Activated CD8-positive, alpha-beta T cell treated with anti-CD3 and anti-CD28 coated beads for 36 hours (primary cell): ENCODE measurements at places on chromosomes 4 and X. TPM values are rescaled to one million over a fixed set of nuclear protein-coding genes. Genes with fewer than 3 reads are reported as not detected.

GRCh38 chr4:77157859-77158486, 966 bp downstream of the CCNG2 start:
- peaks cover 38% of the 10 kb centered on the region for H3K4me1 ChIP-seq
- H3K4me3 ChIP-seq = peak overlapping the region; percentile 93
- H3K36me3 ChIP-seq = peaks cover 29% of the 10 kb centered on the region
- H3K27me3 ChIP-seq = no peaks in the 10 kb centered on the region
- DNase-seq = peak; percentile 91

DNA sequence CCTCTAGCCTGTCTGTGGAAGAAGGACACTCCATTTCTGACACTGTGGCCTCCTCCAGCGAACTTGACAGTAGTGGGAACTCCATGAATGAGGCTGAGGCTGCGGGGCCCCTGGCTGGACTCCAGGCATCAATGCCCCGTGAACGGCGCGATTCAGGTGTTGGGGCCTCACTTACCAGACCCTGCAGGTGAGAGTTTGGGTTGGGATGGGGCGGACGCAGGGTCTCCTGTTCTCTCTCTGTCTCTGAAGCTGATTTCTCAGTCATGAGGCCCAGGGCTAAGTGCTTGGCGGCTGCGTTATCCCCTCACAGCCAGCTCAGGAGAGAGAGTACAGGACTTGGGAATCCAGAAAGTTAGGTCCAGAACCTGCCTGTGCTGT, 71.0 kb downstream of the STARD8 start:
- H3K4me1 ChIP-seq = no peaks in the 10 kb centered on the region
- H3K27me3 ChIP-seq = no peaks in the 10 kb centered on the region
- no peak overlapping the region for H3K27ac ChIP-seq
- no peak overlapping the region for H3K4me3 ChIP-seq

GRCh38 chr4:41748074-41748570, 403 bp downstream of the PHOX2B start:
- H3K27me3 ChIP-seq = peaks cover 82% of the 10 kb centered on the region
- no peak overlapping the region for H3K27ac ChIP-seq
- DNase-seq = no peak
- H3K4me1 ChIP-seq = no peaks in the 10 kb centered on the region

DNA sequence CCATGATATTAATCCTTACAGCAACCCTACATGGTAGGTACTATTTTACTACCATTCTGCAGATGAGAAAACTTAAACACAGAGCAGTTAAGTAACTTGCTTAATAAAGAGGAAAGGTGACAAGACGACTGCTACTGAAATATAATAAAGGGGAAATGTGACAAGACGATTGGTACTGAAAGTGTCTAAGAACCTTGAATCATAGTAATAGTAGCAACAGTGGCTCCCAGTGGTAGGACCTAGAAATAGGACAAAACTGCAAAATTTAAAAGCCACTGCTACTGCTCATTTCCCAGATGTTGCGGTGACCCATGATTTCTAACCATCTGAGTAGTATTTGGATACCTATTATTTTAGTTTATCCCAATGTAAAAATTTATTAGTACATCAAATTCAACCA, 89.5 kb downstream of the TASL start:
- no peak for DNase-seq
- H3K4me1 ChIP-seq = no peaks in the 10 kb centered on the region
- no peak overlapping the region for H3K27ac ChIP-seq
- H3K27me3 ChIP-seq = no peaks in the 10 kb centered on the region
- no peaks in the 10 kb centered on the region for H3K36me3 ChIP-seq

- DNase-seq = peak; percentile 23
- no peak overlapping the region for H3K27ac ChIP-seq
- peak overlapping the region; percentile 26 for H3K4me3 ChIP-seq
- H3K4me1 ChIP-seq = peaks cover 6% of the 10 kb centered on the region
Measured at GRCh38 chr4:168631241-168632162, 134.7 kb downstream of the PALLD start.

DNA sequence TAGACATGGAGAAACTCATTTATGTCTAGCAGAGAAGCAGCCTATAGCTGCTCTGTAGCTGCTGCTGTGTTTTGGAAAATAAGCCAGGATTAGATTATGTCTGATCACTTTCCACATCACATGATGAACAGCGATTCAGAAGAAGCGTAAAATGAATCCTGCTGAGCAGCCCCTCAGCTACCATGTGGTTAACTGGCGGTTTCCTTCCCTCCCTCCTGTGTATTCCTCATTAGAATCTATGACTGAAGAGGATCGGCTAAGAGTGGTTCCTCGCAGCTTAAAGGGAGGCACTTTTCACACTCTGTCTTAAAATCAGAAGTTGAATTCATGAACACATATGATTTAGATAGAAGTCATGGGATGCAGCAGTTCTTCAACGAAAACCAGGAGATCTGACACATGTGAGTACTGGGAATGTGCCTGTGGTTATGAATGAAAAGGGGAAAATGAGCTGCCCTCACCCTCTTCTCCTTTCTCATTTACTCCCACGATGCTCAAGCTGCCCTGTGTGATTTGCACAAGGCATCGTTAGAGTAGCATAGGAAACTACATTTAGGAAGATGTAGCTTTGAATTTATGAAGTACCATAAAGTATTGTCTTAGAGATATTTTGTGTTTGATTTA, at the start of gene PPEF1:
Gene PPEF1, plus strand, starts transcription at position 220 of the 624 bp plus-strand sequence. Its CDS starts 136 bp downstream, at position 356.
- no peaks in the 10 kb centered on the region for H3K36me3 ChIP-seq
- no peak within 1 kb of the TSS for H3K4me3 ChIP-seq
- no peak for DNase-seq
- H3K27me3 ChIP-seq = no peaks in the 10 kb centered on the region
- H3K27ac ChIP-seq = no peak within 1 kb of the TSS

DNA sequence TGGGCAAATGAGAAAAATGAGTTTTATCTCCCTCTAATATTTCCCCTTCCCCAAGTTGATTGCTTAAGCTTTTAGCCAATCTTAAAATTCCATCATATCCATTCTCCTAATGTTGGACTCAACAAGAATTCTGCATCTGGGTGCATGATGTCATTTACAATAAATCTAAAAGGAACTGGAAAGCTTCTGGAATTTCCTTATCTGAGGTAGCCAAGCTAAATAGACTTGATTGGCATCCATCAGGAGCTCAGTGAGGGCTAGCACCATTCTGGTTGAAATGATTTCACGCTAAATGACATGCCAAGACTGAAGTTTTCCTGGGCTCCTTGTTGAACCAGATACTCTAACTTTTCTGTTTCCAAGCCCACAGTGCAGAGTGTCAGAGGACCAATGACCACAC, 110.3 kb upstream of the SCML1 start:
- no peak overlapping the region for H3K27ac ChIP-seq
- peaks cover 2% of the 10 kb centered on the region for H3K27me3 ChIP-seq
- H3K4me1 ChIP-seq = no peaks in the 10 kb centered on the region

- H3K4me1 ChIP-seq = peaks cover 54% of the 10 kb centered on the region
- peaks cover 33% of the 10 kb centered on the region for H3K36me3 ChIP-seq
- H3K27me3 ChIP-seq = no peaks in the 10 kb centered on the region
- no peak overlapping the region for H3K27ac ChIP-seq
Measured at GRCh38 chr4:113575401-113575800, 186.1 kb downstream of the CAMK2D start.

DNA sequence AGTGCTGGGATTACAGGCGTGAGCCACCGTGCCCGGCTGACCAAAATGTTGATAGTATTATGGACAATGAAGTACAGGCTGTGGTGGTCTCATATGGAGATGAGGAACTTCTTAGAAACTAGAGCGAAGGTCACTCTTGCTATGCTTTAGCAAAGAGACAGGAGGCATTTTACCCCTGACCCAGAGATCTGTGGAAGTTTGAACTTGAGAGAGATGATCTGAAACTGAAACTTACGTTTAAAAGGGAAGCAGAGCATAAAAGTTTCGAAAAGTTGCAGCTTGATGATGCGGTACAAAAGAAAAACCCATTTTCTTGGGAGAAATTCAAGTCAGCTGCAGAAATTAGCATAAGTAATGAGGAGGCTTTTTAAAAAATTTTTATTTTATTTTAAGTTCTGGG, 8.5 kb upstream of the CTAG2 start:
- no peak for DNase-seq
- no peaks in the 10 kb centered on the region for H3K36me3 ChIP-seq
- no peaks in the 10 kb centered on the region for H3K4me1 ChIP-seq
- H3K27ac ChIP-seq = no peak overlapping the region
- no peak overlapping the region for H3K4me3 ChIP-seq

DNA sequence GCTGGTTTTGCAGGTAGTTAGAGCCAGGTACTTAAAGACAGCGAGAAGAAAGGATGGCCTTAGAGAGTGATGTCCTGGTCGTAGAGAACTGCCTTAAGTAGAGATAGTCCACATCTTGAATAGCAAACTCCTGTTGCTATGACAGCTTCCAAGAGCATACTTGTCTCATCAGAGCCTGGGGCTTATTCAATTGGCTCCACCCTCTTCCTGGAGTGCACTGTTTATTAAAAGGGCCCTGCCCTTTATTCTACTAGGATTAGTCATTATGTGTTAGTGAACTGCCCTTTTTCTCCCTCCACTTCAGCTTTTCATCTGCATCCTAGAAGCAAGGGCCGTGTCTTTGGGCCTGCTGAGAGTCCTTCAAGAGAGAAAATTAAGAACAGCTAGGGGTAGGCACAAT, 94.5 kb upstream of the EOLA2 start:
- H3K36me3 ChIP-seq = no peaks in the 10 kb centered on the region
- H3K4me1 ChIP-seq = peaks cover 6% of the 10 kb centered on the region
- DNase-seq = no peak
- H3K4me3 ChIP-seq = no peak overlapping the region
- no peak overlapping the region for H3K27ac ChIP-seq

- no peak overlapping the region for H3K4me3 ChIP-seq
- no peaks in the 10 kb centered on the region for H3K27me3 ChIP-seq
- no peak for DNase-seq
- H3K4me1 ChIP-seq = peaks cover 33% of the 10 kb centered on the region
Measured at GRCh38 chrX:21933077-21933476, 7.4 kb upstream of the SMS start.

DNA sequence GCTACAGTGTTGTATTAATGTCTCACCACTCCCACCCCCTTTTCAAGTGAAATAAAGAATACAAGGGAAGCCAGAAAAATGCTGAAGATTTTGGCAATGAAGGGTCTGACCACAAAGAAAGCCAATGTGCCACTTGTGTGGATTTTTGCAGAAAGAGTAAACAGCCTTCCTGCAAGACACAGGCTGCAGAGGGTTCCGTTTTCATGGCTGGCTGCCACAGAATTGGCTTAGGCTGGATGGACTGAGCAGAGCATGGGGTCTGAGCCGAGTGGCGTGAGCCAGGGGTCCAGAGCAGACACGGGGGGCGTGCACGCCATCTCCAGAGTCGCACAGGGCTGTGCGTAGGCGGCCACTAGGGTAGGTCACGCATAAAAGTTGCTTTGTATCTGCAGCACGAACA, 69.2 kb downstream of the MTNR1A start:
- H3K27me3 ChIP-seq = peaks cover 1% of the 10 kb centered on the region
- no peaks in the 10 kb centered on the region for H3K4me1 ChIP-seq
- no peak overlapping the region for H3K27ac ChIP-seq
- H3K4me3 ChIP-seq = no peak overlapping the region
- no peaks in the 10 kb centered on the region for H3K36me3 ChIP-seq

DNA sequence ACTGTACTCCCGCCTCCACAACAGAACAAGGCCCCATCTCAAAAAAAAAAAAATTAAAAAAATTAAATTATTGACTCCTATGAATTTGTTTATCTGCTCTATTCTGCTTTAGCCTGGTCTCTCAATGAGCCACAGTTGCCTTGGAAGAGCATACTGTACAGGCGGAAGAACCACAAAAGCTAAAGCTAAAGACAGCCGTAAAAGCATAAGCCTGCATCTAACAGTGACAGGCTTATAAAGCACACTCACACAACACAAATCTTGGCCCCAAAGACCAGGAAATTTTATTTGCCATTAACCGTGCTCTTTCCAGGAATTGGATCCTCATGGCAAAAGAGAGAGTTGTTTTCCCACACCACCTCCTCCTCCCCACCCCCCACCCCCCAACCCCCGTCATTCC, 53.5 kb upstream of the KLF3 start:
- no peaks in the 10 kb centered on the region for H3K36me3 ChIP-seq
- H3K27me3 ChIP-seq = no peaks in the 10 kb centered on the region
- no peak overlapping the region for H3K27ac ChIP-seq
- peaks cover 22% of the 10 kb centered on the region for H3K4me1 ChIP-seq

DNA sequence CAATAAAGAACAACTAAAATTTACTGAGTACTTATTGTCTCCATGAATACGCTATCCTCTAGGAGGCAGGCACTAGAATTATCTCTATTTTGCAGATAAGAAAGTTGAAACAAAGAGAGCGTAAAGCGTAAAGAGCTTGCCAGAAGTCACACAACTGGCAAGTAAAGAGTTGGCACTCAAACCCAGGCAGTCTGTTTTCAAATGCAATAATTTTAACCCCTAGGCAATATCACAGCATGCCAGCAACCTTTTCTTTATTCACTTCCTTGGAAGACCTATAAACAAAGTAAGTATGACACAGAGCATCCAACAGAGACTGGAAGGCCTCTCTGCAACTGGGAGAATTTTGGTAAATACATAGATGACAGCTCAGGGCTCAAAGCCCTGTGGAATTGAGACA, 23.2 kb upstream of the AMELX start:
- no peak overlapping the region for H3K27ac ChIP-seq
- no peaks in the 10 kb centered on the region for H3K27me3 ChIP-seq
- no peaks in the 10 kb centered on the region for H3K4me1 ChIP-seq
- H3K36me3 ChIP-seq = no peaks in the 10 kb centered on the region

DNA sequence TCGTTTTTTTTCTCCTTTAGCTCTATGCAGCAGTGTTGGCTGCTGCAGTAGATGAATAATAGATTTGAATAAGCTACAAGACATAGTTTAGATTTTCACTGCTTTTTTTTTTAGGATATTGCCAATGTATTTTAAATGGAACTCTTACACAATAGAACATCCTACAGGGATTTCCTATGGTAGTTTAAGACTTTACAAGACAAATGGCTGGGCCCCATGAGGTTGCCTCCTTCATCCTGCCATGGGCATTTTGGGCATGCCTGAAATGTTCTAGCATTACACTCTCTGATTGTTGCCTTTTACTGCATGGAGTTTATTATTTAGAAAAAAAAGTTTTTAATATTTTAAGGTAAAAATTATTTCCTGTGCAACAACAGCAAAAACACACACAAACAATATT, 74.5 kb downstream of the MID1 start:
- no peaks in the 10 kb centered on the region for H3K27me3 ChIP-seq
- no peak for DNase-seq
- no peak overlapping the region for H3K27ac ChIP-seq
- H3K4me1 ChIP-seq = no peaks in the 10 kb centered on the region
- H3K4me3 ChIP-seq = no peak overlapping the region
- no peaks in the 10 kb centered on the region for H3K36me3 ChIP-seq

- peaks cover 2% of the 10 kb centered on the region for H3K36me3 ChIP-seq
- DNase-seq = peak; percentile 86
- peak within 1 kb of the TSS; percentile 76 for H3K4me3 ChIP-seq
- H3K4me1 ChIP-seq = peaks cover 19% of the 10 kb centered on the region
- H3K27me3 ChIP-seq = no peaks in the 10 kb centered on the region
- peak within 1 kb of the TSS; percentile 94 for H3K27ac ChIP-seq
Measured at GRCh38 chrX:139932901-139933796, at the start of gene ATP11C. Gene ATP11C, minus strand, starts transcription at chrX:139933053. Its CDS starts 1,011 bp downstream, at chrX:139932042.

UPF3B gene
- 16.6 TPM for total RNA-seq

ASB11 gene
- total RNA-seq = not detected

SPATA4 gene
- not detected for total RNA-seq

APOOL gene
- total RNA-seq = 15.4 TPM

GLUD2 gene
- total RNA-seq = 0.56 TPM

MAGEC3 gene
- not detected for total RNA-seq

PIN4 gene
- 5.0 TPM for total RNA-seq

MMRN1 gene
- not detected for total RNA-seq

HDX gene
- 1.2 TPM for total RNA-seq

MCUB gene
- 65.3 TPM for total RNA-seq

GPRASP1 gene
- 3.0 TPM for total RNA-seq

TEX13C gene
- total RNA-seq = not detected

KLHL2 gene
- total RNA-seq = 29.4 TPM

PABPC1L2A gene
- total RNA-seq = not detected

MAGEC1 gene
- not detected for total RNA-seq

KLHL4 gene
- not detected for total RNA-seq

JCHAIN gene
- total RNA-seq = not detected
